Muscle of leg (tissue), 16 donors: ENCODE measurements at places on chromosomes 3 and 15. TPM values are rescaled to one million over a fixed set of nuclear protein-coding genes. Genes with fewer than 3 reads are reported as not detected.
A peak's percentile ranks its signal among the peaks of the same experiment; 100 is the strongest.

DNA sequence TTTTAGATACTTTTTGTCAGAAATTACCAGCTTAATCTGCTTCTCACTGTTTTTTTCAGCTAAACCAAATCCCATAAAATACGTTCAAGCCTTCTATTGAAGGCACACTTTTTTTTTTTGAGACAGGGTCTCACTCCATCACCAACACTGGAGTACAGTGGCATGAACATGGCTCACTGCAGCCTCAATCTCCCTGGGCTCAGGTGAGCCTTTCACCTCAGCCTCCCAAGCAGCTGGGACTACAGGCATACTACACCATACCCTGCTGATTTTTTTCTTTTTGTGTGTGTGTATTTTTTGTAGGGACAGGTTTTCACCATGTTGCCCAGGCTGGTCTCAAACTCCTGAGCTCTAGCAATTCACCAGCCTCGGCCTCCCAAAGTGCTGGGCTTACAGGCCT is 3.7 kb downstream of the RAF1 start:
- H3K4me3 ChIP-seq = no peak overlapping the region
- H3K27ac ChIP-seq = no peak overlapping the region
- no peaks in the 10 kb centered on the region for H3K36me3 ChIP-seq
- no peak for DNase-seq

DNA sequence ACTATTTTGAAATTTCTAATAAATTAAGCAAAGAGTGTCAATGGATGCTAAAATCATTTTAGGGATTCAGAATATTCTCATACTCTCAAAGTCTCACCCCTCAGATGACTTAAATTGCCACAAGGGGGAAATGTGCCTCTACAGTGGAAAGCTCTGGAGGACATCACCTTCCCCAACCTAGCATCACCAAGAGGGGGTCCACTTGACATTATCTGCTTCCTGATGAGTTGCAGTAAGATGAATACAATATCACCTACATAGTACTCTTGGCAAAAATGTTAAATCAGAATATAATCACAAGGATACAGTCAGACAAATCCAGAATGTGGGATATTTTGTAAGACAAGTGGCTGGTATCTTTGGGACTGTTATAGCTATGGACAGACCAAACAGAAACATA is 290.1 kb downstream of the MFSD1 start:
- no peaks in the 10 kb centered on the region for H3K4me1 ChIP-seq
- H3K27me3 ChIP-seq = no peaks in the 10 kb centered on the region
- no peak overlapping the region for H3K4me3 ChIP-seq
- H3K27ac ChIP-seq = no peak overlapping the region

GRCh38 chr3:36868614-36869436 is 76.0 kb downstream of the TRANK1 start:
- H3K27me3 ChIP-seq = no peaks in the 10 kb centered on the region
- H3K27ac ChIP-seq = no peak overlapping the region
- peaks cover 2% of the 10 kb centered on the region for H3K36me3 ChIP-seq

DNA sequence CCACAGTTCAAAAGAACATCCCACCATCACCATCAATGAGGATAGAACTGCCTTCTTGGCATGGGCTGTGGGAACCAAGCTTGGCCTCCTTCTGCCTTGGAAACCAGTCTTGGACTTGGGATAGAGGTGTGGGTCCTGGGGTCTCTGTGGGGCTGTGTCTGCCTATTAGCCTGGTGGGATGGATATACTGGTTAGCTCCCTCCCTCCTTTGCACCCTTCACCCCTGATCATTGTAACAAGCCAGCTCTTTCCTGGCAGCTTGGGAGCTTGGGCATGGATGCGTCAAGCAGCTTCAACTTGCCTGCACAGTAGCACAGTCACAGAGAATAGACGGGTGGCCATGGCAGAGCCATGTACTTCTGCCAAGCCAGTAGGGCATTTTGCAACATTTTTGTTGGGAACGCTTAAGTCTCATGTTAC is 65.2 kb downstream of the SMAD6 start:
- H3K36me3 ChIP-seq = no peaks in the 10 kb centered on the region
- DNase-seq = no peak
- no peaks in the 10 kb centered on the region for H3K27me3 ChIP-seq
- peaks cover 26% of the 10 kb centered on the region for H3K4me1 ChIP-seq

DNA sequence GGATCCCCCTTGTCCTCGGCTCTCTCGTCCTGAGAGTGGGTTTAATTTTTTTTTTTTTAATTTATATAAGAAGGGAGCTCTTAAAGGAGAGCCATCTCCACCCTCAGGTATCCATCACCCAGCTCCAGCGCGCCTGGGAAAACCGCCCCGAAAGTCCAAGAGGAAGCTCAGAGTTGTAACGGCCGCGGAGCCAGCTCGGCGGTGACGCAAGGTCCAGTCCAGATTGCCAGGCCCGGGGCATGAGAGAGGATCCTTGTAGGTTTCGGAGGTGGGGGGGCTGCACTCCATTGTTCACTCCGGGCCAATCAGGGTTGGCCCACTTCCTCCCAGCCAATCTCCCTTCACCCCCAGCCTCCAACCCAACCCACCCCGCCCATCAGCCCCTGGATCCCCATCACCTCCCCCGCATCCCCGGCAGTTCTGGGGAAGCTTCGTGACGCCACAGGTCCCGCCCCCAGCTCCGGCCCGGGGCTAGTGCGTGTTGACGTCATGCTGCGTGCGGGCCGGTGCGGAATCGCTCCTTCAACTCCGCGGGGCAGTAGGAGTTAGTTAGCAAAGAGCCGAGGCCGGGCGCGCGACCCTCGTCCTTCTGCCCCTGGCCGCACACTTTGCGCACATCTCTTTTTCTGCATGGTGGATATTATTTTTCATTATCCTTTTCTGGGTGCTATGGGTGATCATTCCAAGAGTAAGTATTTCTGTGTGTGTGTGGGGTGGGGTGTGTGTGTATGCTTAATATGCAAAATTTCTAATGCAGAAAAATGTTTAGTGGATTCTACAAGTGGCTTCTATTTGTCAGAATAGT is at the start of gene ISL2:
TSS of gene ISL2 (plus strand) at position 520 of the 805 bp plus-strand sequence. CDS start at position 631, 111 bp downstream.
- H3K36me3 ChIP-seq = no peaks in the 10 kb centered on the region
- H3K27me3 ChIP-seq = peaks cover 93% of the 10 kb centered on the region

GRCh38 chr3:46700772-46701171 is 420 bp upstream of the TMIE start:
- H3K4me1 ChIP-seq = peaks cover 45% of the 10 kb centered on the region
- no peak overlapping the region for H3K4me3 ChIP-seq
- H3K36me3 ChIP-seq = no peaks in the 10 kb centered on the region
- DNase-seq = peak; percentile 53
- no peak overlapping the region for H3K27ac ChIP-seq

DNA sequence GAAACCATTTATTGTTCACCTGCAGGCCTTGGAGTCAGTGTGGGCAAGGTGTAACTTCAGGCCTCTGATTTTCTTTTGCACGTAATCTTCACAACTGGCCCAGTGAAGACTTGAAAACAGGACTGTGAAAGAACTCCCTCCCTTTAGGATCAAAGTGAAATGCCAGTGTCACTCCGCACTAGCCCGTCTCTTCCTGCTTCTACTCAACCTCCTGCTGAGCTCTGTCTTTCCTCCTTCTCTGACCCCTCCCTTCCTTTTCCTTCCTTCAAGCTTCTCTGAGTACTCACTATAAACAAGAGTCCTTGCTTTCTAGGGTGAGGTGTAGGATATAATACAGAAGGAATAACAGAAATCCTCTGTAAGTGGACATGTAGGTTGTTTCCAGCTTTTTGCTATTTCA is 28.5 kb downstream of the TMEM41A start:
- no peak overlapping the region for H3K27ac ChIP-seq
- H3K27me3 ChIP-seq = no peaks in the 10 kb centered on the region

- no peak for DNase-seq
- no peak overlapping the region for H3K4me3 ChIP-seq
- H3K36me3 ChIP-seq = no peaks in the 10 kb centered on the region
- H3K27ac ChIP-seq = no peak overlapping the region
These were observed 40.9 kb upstream of the GOLGA8J start for GRCh38 chr15:30041868-30042267.

GRCh38 chr3:183514021-183514420 is 41.5 kb downstream of the KLHL6 start:
- DNase-seq = no peak
- H3K27me3 ChIP-seq = no peaks in the 10 kb centered on the region
- H3K27ac ChIP-seq = no peak overlapping the region
- peaks cover 10% of the 10 kb centered on the region for H3K4me1 ChIP-seq

Gene GABRR3
- not detected for polyA plus RNA-seq

Gene ADGRG7
- polyA plus RNA-seq = not detected

Gene SPINK8
- polyA plus RNA-seq = not detected

Gene ACOX2
- polyA plus RNA-seq = 22.8 TPM

Gene PARP3
- 5.0 TPM for polyA plus RNA-seq

Gene MYNN
- polyA plus RNA-seq = 17.2 TPM

Gene TUSC7
- polyA plus RNA-seq = not detected
